Activated naive CD4-positive, alpha-beta T cell treated with anti-CD3 and anti-CD28 coated beads, Interleukin-2, amount 10 ng/mL, durations not matched to agents 7 days and 5 days (primary cell): ENCODE measurements at places on chromosomes 1 and 21.
A peak's percentile ranks its signal among the peaks of the same experiment; 100 is the strongest.

GRCh38 chr1:62991152-62991551, 207.2 kb downstream of the ATG4C start:
- no peak for DNase-seq
- no peaks in the 10 kb centered on the region for H3K27me3 ChIP-seq
- no peaks in the 10 kb centered on the region for H3K36me3 ChIP-seq

DNA sequence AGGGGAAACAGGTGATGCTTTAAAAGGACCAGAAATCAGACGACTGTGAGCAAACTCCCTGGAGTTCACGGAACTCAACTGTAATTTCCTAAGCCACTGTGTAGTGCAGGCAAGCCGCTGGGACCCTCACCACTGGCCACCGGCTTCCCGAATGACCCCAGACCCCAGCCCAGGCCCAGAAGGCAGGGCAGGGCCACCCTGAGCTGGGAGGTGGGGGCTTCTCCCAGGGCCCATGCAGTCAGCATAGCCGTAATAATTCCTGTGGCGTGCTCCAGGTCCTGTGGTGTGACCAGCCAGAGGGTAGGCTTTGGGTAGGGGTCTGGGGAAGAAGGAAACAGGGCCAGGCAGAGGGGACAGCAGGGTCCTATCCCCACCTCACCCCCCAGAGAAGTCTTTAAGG, 3.5 kb upstream of the ARF1 start:
- DNase-seq: peak; percentile 14
- H3K27me3 ChIP-seq: no peaks in the 10 kb centered on the region
- H3K4me3 ChIP-seq: no peak overlapping the region
- H3K27ac ChIP-seq: no peak overlapping the region
- peaks cover 10% of the 10 kb centered on the region for H3K36me3 ChIP-seq

- peaks cover 38% of the 10 kb centered on the region for H3K36me3 ChIP-seq
- peak overlapping the region; percentile 94 for H3K27ac ChIP-seq
- no peak for DNase-seq
- peaks cover 4% of the 10 kb centered on the region for H3K27me3 ChIP-seq
Observed at GRCh38 chr1:32178380-32179192, 889 bp upstream of the TXLNA start.

DNA sequence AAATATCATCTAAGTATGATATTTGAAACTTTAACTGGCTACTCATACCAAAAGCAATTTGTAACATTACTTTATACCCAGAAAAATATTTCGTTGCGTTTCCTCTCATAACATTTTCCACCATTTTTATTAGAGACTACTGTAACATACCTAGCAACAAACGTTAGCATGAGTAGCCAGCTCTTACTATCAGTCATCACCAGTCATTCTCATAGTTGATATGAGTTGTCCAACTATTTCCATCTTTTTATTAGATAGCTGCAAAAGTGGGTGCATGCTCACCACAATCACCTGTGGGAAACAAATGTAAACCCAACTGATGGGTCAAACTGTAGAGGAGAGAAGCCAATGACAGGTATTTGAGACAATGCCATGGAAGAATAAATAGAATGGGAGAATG, 114.6 kb downstream of the AKT3 start:
- DNase-seq: no peak
- H3K4me3 ChIP-seq: no peak overlapping the region
- no peak overlapping the region for H3K27ac ChIP-seq
- H3K4me1 ChIP-seq: no peaks in the 10 kb centered on the region
- no peaks in the 10 kb centered on the region for H3K27me3 ChIP-seq
- H3K36me3 ChIP-seq: no peaks in the 10 kb centered on the region

GRCh38 chr1:36128126-36128904, 3.3 kb upstream of the COL8A2 start:
- no peak overlapping the region for H3K27ac ChIP-seq
- H3K36me3 ChIP-seq: no peaks in the 10 kb centered on the region
- DNase-seq: no peak
- peaks cover 45% of the 10 kb centered on the region for H3K27me3 ChIP-seq

DNA sequence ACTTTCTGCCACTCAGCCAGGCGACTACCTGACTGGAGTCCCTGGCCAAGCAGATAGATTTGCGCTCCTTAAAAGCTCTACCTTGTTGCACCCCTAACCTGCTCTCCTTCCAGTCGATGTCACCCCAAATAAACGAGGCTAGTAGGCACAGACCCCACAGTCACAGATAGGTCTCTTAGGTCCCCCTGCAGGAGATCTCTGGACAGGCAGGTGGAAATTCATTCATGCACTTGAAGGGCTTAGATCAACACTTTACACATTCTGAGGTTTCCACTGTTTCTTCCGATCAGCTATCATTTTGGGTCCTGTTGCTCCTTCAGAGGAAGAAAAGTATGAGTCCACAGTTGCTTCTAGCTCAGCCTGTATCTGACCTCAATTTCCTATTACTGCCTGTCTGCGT, 272.6 kb upstream of the FMN2 start:
- H3K27ac ChIP-seq: no peak overlapping the region
- peak; percentile 27 for DNase-seq
- no peaks in the 10 kb centered on the region for H3K27me3 ChIP-seq
- H3K4me1 ChIP-seq: peaks cover 10% of the 10 kb centered on the region
- H3K36me3 ChIP-seq: no peaks in the 10 kb centered on the region

DNA sequence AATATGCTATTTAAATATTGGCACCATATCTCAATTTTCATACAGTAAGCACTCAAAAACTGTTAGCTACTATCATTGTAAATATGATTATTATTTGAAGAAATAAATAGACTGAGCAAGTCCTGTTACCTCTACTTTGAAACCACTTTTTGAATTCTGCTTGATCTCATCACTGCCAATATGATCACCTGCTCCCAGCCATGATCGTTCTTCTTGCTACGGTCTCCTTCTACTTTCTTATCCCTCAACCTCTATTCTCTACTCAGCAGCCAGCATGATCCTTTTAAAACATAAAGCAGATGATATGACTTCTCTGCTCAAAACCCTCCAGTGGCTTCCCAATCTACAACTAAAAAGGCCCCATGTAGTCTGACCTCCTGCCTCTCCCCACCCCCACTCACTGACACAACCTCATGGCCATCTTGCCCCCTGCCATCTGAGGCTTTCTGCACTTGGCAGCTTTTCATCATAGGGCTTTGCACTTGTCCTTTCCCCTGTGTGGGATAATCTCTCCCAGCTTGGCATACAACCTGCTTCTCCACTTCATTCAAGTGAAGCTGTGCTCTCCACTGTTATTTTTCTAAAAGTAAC, 27.2 kb downstream of the CD34 start:
- H3K27ac ChIP-seq: peak overlapping the region; percentile 96
- no peaks in the 10 kb centered on the region for H3K36me3 ChIP-seq
- H3K4me1 ChIP-seq: peaks cover 52% of the 10 kb centered on the region
- DNase-seq: peak; percentile 36
- H3K27me3 ChIP-seq: peaks cover 20% of the 10 kb centered on the region

DNA sequence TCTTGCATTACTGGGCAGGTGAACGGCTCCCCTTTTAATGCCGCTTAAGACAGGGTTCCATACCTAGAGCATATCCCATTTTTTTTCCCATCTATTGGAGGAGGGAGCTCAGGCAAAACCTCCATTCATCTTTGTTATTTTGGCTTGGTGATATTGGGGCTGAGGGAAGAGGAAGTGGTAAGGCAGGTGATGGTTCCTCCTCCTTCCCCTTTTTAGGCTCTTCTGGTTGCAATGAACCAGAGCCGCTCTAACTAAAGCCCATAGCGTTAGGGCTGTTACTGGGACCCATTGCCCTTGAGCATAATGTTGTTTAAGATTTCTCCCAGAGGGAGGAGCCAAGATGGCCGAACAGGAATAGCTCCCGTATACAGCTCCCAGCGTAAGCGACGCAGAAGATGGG, 21.1 kb downstream of the PYHIN1 start:
- H3K27ac ChIP-seq: no peak overlapping the region
- H3K36me3 ChIP-seq: peaks cover 43% of the 10 kb centered on the region
- no peak overlapping the region for H3K4me3 ChIP-seq
- H3K4me1 ChIP-seq: peaks cover 6% of the 10 kb centered on the region
- DNase-seq: no peak
- no peaks in the 10 kb centered on the region for H3K27me3 ChIP-seq

GRCh38 chr1:198187973-198188588, 31.3 kb downstream of the NEK7 start:
- H3K27me3 ChIP-seq: no peaks in the 10 kb centered on the region
- peaks cover 52% of the 10 kb centered on the region for H3K4me1 ChIP-seq
- peak; percentile 24 for DNase-seq
- H3K27ac ChIP-seq: peak overlapping the region; percentile 79
- H3K4me3 ChIP-seq: peak overlapping the region; percentile 1

GRCh38 chr1:44642925-44643324, 31.4 kb downstream of the TMEM53 start:
- H3K27ac ChIP-seq: no peak overlapping the region
- no peaks in the 10 kb centered on the region for H3K4me1 ChIP-seq
- H3K4me3 ChIP-seq: no peak overlapping the region
- no peaks in the 10 kb centered on the region for H3K27me3 ChIP-seq

GRCh38 chr1:162992945-162993344, 76.2 kb upstream of the RGS4 start:
- peaks cover 9% of the 10 kb centered on the region for H3K27me3 ChIP-seq
- H3K36me3 ChIP-seq: no peaks in the 10 kb centered on the region
- DNase-seq: no peak
- no peak overlapping the region for H3K27ac ChIP-seq
- no peaks in the 10 kb centered on the region for H3K4me1 ChIP-seq

GRCh38 chr1:151720554-151720953, 768 bp upstream of the RIIAD1 start:
- peaks cover 26% of the 10 kb centered on the region for H3K4me1 ChIP-seq
- H3K27ac ChIP-seq: no peak overlapping the region
- peaks cover 94% of the 10 kb centered on the region for H3K27me3 ChIP-seq
- peak; percentile 34 for DNase-seq
- peak overlapping the region; percentile 54 for H3K4me3 ChIP-seq

GRCh38 chr1:51526248-51526647, 7.2 kb upstream of the EPS15 start:
- no peaks in the 10 kb centered on the region for H3K27me3 ChIP-seq
- no peaks in the 10 kb centered on the region for H3K4me1 ChIP-seq
- H3K4me3 ChIP-seq: no peak overlapping the region
- no peak overlapping the region for H3K27ac ChIP-seq

DNA sequence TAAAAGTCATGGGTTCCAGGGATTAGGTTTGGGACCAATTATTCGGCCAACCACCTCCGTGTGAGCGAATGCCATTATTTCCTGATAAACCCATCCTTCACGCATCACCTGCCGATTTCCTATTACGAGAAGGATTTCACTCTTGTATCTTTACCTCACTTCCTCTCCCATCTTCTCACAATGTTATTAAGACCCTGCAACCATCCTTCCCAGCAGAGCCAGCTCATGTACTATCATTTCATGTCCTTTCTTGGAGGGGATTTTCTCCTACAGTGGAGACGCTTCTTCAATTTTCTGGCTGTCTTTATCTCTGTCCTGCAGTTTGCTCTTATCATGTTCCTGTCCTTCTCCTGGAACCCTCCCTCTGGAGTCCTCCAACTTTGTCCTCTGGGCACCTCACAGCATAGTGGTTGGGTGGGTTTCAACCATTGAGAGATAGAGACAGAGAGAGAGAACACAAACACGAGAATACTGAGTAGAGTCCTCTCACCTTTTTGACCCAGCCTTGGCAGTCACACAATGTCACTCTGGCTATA, 192.2 kb downstream of the DYRK1A start:
- peaks cover 15% of the 10 kb centered on the region for H3K4me1 ChIP-seq
- H3K36me3 ChIP-seq: no peaks in the 10 kb centered on the region
- H3K27ac ChIP-seq: no peak overlapping the region
- H3K4me3 ChIP-seq: no peak overlapping the region
- H3K27me3 ChIP-seq: peaks cover 22% of the 10 kb centered on the region
- DNase-seq: no peak

DNA sequence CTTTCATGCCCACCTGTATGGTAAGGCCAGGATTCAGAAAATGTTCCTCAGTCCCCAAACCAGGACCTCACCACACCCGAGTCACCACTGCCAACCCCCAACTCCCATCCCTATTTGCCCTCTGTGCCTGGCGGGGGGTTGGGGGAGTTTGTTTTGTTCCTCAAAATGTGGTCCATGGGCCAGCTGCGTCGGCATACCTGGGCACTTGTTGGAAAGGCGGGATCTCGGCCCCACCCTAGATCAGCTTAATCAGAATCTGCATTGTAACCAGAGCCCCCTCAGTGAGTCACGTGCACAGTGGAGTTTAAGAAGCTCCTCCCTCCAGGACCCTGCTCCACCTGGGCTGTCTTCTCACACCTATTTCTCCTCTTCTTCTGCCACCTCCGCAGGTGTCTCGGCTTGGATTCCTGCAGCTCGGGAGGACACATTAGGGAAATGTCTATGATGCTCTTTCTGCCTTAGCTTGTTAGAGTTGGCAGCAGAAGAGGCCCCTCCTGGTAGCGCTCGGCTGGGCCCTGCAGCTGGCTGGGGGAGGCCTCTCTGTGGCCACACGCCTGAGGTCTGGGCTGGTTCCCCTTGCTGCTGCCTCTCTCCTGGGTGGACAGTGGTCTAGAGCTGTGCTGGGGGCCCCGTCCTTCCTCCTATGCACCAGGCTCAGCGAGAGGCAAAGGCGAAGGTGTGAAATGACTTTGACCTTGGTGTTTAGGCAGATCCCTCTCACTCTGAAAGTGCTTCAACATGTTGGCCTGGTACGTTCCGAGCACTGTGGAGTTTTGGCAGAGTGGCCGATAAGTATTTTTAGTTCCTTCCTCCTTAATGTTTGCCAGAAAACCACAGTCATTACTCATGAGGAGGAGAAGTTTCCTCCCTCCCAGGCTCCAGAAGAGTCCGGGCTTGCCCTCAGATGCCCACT, 41.8 kb upstream of the CAMTA1 start:
- no peaks in the 10 kb centered on the region for H3K36me3 ChIP-seq
- H3K4me1 ChIP-seq: peaks cover 4% of the 10 kb centered on the region
- H3K27me3 ChIP-seq: peaks cover 26% of the 10 kb centered on the region
- no peak overlapping the region for H3K27ac ChIP-seq
- DNase-seq: peak; percentile 56
- H3K4me3 ChIP-seq: no peak overlapping the region

GRCh38 chr1:40350391-40350790, 23.1 kb upstream of the SMAP2 start:
- H3K4me1 ChIP-seq: peaks cover 1% of the 10 kb centered on the region
- no peaks in the 10 kb centered on the region for H3K27me3 ChIP-seq
- DNase-seq: no peak
- no peaks in the 10 kb centered on the region for H3K36me3 ChIP-seq
- H3K27ac ChIP-seq: no peak overlapping the region
- H3K4me3 ChIP-seq: no peak overlapping the region

DNA sequence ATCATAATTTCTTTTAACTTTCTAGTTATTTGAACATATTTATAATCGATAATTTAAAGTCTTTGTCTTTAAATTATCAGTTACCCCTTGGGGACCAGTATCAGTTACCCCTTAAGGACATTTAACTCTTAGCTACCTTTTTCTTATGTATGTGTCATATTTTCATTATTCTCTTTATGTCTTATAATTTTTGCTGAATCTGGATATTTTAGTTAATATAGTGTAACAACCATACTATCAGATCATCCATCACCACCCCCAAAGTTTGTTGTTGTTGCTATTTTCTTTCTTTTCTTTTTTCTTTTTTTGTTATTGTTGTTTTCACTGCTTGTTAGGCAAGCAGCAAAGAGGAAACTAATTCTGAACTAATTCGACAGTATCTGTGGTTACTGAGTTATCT, 57.0 kb upstream of the TNFSF18 start:
- H3K27me3 ChIP-seq: no peaks in the 10 kb centered on the region
- H3K4me1 ChIP-seq: no peaks in the 10 kb centered on the region
- H3K27ac ChIP-seq: no peak overlapping the region
- H3K4me3 ChIP-seq: no peak overlapping the region

- H3K4me1 ChIP-seq: no peaks in the 10 kb centered on the region
- no peak overlapping the region for H3K4me3 ChIP-seq
- H3K27ac ChIP-seq: no peak overlapping the region
- peaks cover 4% of the 10 kb centered on the region for H3K27me3 ChIP-seq
- no peaks in the 10 kb centered on the region for H3K36me3 ChIP-seq
Observed at GRCh38 chr1:36614991-36615390, 132.3 kb upstream of the CSF3R start.
